ENCODE measurements at places on chromosomes 5 and 9.
A peak's percentile ranks its signal among the peaks of the same experiment; 100 is the strongest.

DNA sequence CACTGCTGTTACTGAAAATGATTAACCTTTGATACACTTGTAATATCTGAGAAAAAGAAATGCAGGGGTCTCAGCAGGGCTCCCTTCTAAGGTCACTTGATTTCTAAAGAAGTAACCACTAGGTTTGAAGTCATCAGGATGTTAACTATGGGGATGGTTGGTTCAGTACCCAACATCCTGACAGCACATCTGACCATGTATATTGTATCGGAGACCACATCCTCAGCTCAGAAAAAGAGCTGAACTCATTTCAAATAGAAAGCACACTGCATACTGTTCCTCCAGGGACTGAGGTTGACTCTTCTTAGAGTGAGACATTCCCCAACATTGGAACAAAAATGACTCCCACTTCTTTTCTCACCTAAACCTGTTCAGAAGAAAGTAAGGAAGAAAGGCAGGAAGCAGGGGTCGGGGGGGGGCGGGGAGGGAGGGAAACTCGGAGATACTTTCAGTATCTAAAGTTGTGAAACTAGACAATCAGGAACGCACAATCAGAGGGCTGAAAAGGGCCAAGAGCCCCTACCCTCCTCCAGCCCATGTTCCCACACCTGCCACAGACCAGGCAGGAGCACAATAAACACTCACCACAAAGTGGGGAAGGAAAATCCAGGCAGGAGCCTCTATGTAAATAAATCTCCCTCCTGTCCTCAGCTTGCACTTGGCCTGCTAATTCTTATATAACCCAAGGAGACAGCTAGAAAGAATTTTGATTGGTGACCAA is 730 bp upstream of the GZMA start:
- no peak for DNase-seq

DNA sequence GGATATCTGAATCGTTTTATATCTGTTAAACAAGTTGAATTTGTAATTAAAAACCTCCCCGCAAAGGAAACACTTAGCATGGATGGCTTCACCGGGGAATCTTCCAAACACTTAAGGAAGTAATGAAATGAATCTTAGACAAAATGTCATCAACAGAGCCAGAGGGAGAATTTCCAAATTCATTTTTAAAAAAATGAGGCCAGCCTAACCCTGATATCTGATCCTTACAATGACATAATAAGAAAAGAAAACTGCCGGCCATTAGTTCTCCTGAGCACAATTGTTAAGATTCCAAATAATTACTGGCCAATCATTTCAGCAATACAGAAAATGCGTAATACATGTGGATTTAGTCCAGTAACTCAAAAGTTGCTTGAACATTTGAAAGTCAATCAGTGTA is 6.1 kb upstream of the KIF12 start:
- DNase-seq: no peak

GRCh38 chr9:128216781-128217553 is 13.8 kb downstream of the DNM1 start:
- DNase-seq: no peak

GRCh38 chr9:107727086-107727780 is 237.7 kb upstream of the KLF4 start:
- DNase-seq: no peak

DNA sequence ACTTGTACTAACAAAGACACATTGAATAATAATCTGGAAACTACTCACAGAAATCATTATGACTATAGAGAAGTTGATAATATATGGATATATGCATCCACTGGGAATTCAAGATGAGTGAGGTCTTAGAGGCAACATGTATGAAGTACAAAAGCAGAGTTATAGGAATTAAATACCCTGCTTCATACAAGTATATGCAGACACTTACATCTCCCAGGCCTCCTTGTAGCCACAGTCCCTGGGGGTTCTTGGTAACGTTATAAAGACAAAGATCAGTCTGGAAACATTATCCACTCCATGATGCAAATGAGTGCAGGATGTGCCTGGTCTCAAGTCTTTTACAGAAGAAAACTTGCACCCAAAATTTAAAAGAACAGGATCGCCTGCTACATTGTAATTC is 92.4 kb upstream of the ANXA1 start:
- DNase-seq: no peak

- DNase-seq: no peak
These were observed 17.0 kb downstream of the CTSL start for GRCh38 chr9:87742813-87743428.

GRCh38 chr9:80012557-80013330 is 441.0 kb downstream of the TLE4 start:
- no peak for DNase-seq

DNA sequence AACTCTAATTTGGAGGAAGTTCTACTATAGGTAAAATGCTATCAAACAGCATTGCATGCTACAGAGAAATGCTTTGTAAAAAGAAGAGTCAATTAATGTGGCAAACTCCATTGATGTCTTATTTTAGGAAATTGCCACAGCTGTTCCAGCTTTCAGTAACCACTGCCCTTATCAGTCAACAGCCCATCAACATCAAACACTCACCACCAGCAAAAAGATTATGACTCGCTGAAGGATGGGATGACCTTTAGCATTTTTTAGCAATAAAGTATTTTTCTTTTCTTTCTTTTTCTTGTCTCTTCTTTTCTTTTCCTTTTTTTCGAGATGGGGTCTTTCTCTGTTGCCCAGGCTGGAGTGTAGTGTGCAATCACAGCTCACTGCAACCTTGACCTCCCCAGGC is 26.0 kb downstream of the CRHBP start:
- no peak for DNase-seq

DNA sequence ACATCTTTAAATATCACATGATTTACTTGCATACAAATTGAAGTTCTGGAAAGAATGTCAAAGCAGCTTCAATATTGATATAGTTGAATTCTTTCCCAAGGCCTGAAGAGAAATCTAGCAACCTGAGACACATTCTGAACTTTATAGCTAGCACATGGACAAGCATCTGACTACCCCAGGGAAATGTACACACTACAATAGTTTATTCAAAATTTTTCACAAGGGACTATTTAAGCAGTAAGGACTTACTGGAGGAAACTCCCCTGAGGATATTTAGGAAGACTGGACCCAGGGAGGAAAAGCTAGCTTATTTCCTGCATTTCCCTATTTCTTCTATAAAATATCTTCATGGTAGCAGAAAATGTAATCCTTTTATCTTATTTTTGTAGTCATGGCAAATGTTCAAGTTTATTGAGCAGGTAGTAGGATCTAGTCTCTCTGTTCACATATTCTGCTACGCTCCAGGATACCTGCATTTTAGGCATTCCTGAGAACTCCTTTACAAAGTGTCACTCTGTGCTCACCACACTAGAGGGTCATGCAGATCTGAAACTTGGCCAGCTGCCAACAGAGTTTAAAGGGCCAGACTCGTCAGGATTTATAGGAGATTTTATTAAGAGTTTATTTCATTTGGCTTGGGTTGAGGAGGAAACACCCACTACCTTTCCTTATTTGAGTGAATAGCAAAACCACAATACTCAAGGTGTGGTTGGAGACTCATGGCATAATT is 348.4 kb upstream of the FTMT start:
- peak; percentile 42 for DNase-seq

DNA sequence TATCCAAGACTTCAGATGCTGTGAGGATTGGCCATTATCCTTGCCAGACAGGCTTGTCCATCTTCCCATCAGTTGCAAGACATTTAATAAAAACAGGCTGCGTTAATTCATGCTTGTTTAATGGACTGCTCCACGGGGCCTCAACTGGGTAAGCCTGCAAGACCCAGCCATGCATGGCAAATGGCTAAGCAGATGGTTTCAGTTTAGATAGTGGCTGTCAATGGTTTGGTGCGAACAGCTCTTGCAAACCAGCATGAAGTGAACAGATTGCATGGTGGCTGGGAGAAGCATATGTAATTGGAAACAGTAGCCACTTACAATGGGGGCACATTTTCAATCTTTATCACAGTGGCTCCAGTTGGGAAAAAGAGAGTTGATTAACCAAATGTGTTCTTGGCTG is 628.2 kb upstream of the KLF4 start:
- DNase-seq: no peak

- DNase-seq: no peak
These were observed 84.9 kb downstream of the ADAMTS12 start for GRCh38 chr5:33806738-33807442.

DNA sequence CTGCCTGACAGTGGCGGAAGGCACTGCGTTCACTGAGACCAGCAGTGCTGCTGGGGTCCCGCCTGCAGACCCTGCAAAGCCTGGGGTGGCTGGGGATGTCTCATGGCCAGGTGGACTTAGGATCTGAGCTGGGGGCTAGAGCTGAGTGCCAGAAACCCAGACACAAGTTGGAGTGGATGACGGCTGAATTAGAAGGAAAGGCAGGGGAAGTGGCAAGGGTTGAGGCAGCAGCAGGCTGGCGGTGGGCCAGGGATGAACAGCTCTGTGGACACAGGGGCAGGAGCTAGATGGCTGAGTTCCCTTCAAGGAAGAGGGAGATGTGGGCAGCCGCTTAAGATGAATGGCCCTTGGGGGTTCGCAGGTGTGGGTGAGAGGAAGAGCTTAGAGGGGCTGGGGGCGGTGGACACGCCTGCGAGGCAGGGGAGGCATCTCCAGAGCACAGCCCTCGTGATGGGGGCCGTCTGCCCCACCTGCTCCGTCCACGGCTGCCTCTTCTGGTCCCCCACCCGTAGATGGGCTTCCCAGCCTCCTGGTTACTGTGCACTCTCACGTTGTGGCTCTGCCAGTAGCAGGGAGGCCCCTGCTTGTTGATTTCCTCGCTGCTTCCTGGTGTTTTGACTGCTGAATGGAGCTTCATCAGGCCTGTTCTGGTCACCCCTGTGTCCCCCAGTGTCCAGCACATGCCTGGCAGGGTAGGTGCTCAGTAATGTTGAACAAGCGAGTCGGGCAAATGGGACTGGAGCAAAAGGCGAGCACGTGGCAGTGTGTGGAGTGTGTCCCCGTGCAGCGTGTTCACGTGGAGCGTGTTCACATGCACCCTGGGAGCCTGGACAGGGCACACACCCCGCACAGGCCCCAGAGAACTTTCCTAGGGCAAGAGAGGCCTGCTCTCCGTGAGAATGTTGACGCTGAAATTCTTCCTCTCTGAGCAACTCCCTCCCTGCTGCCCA is 168.2 kb downstream of the CACNA1B start:
- no peak for DNase-seq

GRCh38 chr5:103315455-103315854 is 56.9 kb downstream of the MACIR start:
- DNase-seq: no peak

GRCh38 chr9:21591221-21592062 is 109.3 kb upstream of the IFNE start:
- peak; percentile 30 for DNase-seq

DNA sequence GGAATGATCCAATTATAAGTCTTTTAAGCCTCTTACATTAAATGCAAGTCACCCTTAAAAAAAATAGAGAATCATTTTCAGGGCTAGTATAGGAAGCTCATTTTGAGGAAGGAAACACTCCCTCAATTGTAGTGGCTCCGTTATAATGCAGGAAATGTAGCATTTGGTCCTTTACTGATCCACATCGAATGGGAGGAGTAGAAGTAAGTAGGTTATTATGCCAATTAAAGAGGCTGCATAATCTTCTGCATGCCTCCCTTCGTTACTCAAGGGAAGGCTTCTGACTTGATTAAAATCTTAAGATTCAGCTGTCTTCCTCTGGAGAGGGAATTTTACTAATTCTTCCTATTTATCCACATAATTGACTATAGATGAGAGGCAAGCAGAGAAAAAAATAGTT is 579.2 kb upstream of the COX7C start:
- no peak for DNase-seq

- no peak for DNase-seq
These were observed 306.7 kb upstream of the BRINP1 start for GRCh38 chr9:119675951-119676350.

GRCh38 chr5:168420461-168420860 is 65.8 kb upstream of the RARS1 start:
- DNase-seq: no peak

DNA sequence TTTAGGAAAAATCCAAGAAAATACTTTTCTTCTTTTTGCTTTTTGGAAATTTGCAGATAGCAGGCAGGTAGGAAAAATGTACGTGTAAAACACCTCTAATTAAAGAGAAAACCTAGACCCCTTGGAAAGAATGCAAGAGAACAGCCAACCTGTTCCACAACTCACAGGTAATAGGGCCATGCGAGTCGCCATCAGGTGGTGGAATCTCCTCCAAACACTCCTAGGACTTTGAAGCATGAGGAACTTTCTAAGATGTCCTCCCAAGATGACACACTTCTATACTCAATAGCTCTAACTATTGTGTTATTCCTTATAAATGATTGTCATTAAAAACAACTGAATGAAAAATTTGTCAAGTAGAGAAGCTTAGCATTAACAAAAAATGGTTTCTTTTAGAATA is 174.0 kb downstream of the TMC1 start:
- no peak for DNase-seq

DNA sequence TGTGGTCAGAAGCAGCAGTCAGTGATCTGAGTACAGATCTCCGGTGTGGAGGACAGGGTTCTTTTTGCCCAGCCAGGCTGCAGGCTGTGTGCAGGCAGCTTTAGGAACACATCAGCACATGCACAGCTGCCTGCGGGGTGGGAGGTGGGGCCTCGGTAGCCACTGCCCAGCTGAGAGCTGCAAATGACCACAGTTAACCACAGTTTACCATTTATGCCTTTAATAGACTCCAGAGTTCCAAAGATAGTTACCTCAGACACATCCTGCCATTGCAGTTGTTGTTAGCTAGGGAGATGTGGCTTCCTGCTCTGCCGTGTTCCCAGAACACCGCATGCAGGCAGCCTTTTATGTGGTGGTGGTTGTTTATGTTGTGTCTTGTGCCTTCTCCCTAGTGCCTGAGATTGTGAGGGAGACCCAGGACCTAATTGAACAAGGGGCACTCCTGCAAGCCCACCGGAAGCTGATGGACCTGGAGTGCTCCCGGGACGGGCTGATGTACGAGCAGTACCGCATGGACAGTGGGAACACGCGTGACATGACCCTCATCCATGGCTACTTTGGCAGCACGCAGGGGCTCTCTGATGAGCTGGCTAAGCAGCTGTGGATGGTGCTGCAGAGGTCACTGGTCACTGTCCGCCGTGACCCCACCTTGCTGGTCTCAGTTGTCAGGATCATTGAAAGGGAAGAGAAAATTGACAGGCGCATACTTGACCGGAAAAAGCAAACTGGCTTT is 10.2 kb downstream of the EXOC3 start:
- DNase-seq: no peak

GRCh38 chr9:130267930-130268329 is 2.4 kb downstream of the HMCN2 start:
- DNase-seq: no peak

GRCh38 chr5:43609752-43610151 is 6.8 kb downstream of the NNT start:
- no peak for DNase-seq

DNA sequence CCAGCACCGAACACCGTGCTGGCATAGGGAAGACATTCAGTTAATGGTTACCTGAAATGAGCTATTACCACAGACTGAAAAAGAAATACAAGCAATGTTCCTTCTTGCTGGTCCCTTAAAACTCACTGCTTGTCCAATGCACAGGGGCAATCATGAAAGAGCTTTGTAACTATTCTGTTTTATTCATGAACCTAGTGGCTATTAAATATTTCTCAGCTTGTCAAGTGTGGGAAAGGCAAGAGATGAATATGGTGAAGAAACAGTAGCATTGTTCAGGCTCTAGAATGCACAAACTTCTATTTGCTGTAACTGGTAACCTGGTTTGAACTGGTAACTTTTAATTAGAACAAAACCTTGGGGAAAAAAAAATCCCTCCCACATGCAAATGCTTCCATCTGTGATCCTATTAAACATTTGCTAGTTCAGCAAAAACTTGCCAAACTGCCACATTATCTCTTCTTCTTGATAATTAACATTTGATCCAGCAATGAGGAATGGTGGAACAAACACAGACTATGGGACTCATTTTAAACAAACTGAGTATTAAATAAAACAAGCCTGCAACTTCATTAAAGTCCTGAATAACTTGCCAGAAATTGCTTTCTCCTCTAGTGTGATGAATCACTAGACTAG is 36.1 kb downstream of the YIPF5 start:
- no peak for DNase-seq

Data from pons (tissue), 1 donor.